ENCODE measurements at places on chromosomes 2 and 18.

DNA sequence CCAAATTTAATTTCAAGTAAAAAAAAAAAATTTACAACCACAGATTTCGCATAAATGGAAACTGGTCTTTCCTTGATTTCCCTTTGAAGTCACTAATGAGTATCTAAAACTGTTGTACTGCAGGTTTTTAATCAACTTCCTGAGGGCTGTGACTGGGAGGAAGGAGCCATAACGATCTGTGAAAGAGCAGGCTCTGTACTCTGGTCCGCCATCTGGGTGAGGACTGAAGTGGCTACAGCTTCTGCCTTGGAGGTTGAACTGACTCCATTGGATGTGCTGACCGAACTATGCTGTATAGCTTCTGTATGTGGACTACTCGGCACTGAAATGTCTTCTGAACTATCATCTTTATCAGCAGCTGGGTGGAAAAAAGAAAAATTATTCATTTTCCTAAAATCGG is 69.3 kb upstream of the CHN1 start:
- DNase-seq = no peak

DNA sequence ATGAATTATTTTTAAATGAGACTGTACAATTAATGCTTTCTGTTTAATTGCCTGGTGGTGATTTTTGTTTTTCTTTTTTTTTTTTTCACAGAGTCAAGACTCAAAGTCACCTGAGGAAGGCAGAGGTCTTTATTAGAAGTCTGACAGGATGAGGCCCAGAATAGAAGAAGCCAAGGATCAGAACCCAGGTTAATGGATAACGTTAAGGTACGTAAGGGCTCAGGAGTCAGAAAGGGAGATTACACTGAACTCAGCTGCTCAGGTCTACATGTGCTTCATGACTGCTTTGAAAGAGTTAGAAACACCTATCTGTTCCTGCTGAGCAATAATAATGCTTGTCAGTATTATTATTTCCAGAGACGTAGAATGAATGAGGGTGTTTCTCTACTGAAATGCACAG is 196.5 kb downstream of the LRATD1 start:
- DNase-seq = no peak

DNA sequence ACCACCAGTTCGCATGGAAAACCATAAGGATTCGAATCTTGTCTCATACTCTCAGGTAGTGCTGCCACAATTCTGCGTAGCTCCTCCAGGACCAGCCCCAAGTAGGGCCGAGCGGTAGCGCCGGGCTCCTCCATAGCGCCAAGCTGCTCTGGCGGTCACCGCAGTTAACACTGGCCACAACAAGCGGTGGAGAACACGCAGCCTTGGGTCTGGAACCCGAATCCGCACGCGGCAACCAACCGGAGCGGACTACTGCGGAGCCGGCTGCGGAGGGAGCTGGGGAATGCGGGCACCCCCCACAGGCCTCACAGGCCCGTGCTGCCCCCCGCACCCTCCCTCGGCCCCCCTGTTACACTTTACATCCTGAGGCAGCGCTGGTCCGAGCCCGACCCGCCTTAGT is 531.5 kb downstream of the STK39 start:
- no peak for DNase-seq

DNA sequence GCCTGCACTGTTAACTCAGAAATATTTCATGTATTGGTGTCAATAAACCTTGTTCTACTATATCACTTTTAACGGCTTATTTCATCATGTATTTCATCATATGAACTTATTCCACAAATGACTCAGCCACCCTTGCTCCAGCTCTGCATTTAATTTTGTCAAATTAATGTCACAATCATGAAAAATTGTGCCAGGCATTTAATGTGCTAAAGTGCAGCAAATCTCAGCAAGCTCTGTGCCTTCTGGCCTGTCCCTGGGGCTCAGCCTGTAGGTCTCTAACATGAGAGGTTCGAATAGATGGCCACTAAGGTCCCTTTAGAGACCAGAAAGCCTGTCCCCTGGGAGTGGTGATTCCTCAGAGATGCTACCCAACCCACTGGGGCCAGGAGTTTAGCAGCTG is 28.6 kb downstream of the BOD1L2 start:
- no peak for DNase-seq

GRCh38 chr18:51171223-51171622 is 26.3 kb downstream of the MEX3C start:
- no peak for DNase-seq

DNA sequence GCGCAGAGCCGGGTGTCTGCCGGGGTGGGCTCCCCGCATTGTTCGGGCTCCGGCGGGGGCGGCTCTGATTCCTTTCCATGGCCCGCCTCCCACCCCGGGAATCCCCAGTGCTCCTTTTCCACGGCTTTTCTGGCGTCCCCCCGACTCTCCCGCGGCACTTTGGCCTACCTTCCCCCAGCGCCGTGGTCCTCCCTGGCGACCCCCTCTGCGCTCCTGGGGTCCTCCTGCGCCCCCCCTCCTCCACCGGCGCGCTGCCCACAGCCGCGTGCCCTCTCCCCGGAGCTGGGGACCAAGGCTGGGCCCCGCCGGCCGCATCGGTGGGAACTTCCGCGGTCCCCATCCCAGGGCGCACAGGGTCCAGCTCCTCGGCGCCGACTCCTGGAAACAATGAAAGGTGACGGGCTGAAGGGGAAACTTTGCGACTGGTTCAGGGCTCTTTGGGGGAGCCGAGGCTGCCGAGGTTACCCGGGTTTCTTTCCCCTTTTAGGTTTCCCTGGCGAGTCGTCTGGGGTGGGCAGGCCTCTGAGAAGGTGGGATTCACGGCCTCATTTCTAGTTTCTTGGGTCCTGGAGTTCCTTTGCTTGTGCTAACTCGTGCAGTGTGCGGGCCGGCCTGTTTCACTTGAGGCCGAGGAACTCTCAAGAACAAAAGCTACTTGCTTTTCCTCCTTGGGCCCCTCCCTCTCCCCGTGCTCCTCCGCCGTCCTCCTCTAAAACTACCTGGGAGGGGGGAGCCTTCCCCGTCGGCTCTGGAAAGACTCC is 2.2 kb downstream of the TGIF1 start:
- DNase-seq = peak; percentile 25

- DNase-seq = no peak
Measured at GRCh38 chr18:51890762-51891161, 449.2 kb upstream of the DCC start.

DNA sequence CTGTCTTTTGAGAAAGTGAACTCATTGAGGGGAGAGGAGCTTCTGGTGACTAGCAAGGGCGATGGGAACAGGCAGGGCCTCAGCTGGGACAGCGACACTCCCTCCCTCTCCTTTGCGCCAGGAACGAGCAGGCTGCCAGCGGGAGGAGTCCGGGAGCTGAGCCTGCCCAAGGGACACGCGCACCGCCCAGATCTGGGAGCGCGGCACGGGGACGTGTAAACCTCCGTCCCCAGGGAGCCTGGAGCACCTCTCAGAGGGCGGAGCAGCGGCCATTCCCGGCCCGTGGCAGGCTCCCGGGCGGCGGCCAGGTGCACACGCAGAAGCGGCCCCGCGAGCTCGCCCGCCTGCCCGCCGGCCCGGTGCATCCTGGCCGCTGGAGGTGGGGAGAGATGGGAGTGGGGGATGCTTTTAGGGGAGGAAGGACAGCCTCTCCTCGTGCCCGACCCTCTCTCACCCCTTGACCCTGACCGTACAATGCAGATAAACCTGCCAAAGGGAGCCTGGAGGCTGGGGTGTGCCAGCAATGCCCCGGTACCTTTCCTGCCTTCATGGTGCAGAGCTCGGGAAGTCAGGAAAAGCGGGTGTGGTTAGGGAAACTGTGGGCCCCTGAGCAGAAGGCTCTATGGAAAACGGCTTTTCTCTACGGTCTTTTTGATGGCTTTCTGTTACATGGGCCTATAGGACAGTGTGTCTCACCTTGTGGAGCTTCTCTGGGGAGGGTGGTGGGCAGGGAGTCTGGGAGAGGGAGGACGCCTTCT is 2.2 kb downstream of the AQP4 start:
- DNase-seq = no peak

GRCh38 chr2:36462311-36462935 is 106.8 kb downstream of the CRIM1 start:
- DNase-seq = no peak

- no peak for DNase-seq
Measured at GRCh38 chr2:152525277-152525838, 190.4 kb downstream of the FMNL2 start.

DNA sequence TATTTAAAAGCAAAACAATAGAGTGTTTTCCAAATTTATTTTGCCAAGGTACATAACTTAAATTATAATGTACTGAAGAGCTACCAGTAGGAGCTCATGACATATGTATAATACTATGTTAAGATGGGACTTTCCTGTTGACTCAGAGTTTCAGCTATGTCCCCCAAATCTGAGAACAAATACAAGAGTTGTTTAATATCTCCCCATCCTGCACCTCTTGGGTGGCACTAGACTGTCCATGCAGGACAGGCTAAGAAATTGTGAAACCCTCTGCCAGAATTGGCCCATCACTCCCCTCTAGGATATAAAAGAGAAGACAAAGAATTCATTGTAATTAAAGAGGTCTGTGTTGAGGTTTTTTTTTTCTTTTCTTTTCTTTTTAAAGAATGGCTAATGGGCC is 21.7 kb upstream of the CTAGE1 start:
- no peak for DNase-seq

DNA sequence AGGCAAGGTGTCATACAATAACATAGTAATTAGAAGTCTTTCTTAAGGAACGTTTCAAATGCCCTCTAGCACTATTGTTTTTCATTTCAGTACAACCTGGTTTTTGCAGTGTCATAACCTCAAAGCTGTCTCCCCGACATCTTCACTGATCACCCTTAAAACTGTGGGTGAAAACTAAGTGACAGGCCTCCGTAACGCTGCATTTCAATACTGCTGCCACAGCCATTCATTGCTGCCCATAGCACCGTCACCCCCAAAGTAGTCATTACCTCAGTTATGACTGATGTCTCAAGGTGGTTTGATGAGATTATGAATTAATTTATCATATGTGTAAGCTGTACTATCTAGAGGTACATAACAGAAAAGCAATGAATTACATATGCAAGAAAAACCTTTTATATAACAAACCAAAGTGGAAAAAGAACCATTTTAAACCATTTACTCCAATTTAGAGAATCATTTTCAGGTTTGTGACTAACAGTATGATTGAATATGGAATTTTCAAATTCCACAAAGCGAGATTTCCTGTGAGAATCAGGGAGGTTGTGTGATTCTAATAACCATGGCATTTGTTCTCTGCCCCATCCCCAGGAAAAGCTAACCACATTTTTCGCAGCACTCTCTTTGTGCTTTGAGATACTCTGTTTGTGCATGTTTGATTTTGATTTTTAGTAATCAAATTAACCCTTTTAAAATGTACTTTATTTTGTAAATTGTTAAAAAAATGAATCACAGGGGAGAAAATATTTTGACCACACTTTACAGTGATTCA is 263.0 kb downstream of the PTGR3 start:
- no peak for DNase-seq

DNA sequence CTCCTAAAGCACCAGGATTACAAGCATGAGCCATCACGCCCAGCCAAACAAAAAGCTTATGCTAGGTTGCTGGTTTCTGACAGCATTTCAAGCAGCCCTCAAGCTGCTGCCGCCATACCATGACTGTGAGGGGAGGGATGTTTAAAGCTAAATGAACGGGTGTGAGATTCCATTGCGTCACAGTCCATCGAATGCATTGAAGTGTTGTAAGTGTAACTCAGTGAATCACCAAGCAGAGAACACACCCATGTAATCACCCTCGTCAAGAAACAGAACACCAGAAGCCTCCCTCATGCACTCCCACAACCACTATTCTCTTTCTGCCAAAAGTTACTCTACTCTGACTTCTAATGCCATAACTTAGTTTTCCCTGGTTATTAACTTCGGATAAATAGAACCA is 32.8 kb upstream of the MC5R start:
- DNase-seq = no peak

DNA sequence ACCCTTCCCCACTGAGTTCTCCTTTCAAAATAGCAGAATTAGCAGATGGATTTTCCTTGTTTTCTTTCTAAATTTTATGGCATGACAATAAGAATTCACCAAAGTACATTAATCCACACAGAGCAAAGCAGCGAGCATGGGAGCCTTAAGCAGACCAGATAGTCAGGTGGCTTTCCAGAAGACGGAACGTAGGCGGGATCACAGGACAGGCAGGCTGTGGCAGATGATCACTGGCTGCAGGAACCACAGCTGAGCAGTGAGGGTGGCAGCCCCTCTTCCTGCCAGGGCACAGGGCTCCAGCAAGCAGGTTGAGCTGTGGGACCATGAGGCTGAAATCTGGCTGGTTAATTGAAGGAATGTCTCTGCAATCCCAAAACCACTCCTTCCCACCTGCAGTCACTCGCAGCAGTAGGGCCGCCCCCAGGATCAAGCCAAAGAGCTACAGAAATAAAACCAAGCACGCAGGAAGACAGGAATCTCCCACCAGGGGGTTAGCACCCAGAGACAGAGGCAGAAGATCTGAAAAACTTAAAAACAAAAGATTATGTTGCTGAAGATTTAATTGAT is 259.9 kb downstream of the EIPR1 start:
- no peak for DNase-seq

DNA sequence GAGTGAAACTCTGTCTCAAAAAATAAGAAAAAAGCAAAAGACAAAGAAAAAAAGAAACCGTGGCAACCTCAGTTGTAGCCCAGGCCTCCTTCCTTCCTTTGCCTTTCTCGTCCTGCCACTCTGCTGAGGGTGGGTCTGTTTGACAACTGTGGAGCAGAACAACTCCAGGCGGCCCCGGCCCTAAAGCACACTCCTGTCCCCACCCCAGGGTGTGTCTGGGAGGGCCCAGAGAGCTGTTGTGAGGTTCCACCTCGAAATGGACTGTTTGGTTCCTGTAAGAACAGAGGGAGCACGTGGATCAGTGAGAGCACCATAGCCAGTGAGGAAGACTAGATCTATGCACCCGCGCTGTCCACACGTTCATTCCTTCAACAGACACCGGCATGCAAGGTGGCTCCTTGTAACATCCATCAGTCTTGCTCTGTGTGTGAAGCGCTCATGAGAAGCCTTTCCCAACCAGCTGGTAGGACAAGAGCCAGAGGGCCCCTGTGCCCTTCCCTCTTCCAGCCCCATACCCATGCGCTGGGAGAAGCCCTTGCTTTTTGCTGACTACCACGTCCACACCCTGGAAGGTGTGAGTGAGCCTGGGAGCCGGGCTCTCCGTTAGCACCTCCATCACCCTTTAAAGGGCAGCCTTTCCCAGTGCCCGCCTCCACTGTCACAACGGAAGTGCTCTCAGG is 61.6 kb downstream of the SOWAHC start:
- DNase-seq = no peak

GRCh38 chr2:219290381-219291171 is 11.4 kb downstream of the DNAJB2 start:
- DNase-seq = no peak

- no peak for DNase-seq
Measured at GRCh38 chr2:149070681-149071320, 32.3 kb downstream of the LYPD6B start.

DNA sequence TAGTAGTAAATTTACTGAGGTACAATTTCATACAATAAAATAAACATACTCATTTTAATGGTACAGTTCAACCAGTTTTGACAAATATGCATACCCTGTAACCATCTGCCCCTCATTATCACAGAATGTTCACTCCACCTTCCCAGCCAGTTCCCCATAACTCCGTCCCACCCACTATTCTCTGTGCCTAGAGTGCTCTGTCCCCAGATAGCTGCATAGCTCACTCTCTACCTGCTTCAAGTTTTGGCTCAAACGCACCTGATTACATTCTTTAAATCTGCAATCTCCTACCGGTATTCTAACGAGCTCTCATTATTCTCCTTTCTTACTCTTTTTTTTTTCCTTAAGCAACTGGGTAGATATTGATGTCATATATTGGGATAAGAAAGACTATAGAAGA is 161.9 kb upstream of the SMAD7 start:
- DNase-seq = no peak
